ENCODE measurements at places on chromosomes 5 and 9. TPM values are rescaled to one million over a fixed set of nuclear protein-coding genes. Genes with fewer than 3 reads are reported as not detected.

Gene PTGES2
- total RNA-seq: 122 TPM

Gene SPATA31C1
- total RNA-seq: not detected

GRCh38 chr5:15425766-15426165, 74.2 kb upstream of the FBXL7 start:
- no peak for DNase-seq

DNA sequence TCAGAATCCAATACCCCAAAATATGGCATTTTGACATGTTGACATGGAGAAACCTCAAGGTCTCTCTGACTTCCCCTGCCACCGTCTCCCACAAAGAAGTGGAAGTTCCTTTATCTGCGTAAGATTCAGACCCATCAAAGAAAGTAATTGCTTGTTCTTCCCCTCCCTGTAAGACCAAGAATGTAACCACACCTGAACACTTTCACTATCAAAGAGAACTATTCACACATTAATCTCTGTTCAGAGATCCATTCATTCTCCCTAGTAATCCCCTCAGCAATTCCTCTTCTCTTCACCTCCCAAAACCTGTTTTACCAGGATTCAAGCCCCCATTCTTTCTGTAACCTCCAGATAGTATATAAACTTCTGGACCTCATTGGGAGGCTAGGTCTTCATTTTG, 4.1 kb upstream of the SLC1A1 start:
- DNase-seq: no peak

- DNase-seq: peak; percentile 74
These were observed 559 bp downstream of the SPAG8 start for GRCh38 chr9:35811381-35812024.

Gene GRM6
- total RNA-seq: not detected

DNA sequence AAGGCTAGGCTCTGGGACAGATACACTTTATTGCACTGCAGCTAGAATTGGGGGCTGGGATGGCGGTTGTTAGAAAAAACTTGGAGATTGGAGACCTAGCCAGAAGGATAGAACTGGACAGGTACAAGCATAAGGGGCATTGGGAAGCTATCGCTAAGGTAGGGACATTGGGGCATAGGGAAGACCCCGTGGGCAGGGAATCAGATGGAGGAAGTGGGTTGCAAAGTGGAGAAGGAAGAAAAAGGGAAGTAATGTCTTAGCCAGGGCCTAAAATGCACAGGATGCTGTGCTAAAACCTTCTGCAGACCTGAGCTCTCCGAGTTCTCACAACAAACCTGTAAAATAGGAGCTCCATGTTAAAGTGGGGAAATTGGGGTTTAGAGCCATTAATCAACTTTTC, 178.2 kb downstream of the ZDHHC21 start:
- DNase-seq: no peak

DNA sequence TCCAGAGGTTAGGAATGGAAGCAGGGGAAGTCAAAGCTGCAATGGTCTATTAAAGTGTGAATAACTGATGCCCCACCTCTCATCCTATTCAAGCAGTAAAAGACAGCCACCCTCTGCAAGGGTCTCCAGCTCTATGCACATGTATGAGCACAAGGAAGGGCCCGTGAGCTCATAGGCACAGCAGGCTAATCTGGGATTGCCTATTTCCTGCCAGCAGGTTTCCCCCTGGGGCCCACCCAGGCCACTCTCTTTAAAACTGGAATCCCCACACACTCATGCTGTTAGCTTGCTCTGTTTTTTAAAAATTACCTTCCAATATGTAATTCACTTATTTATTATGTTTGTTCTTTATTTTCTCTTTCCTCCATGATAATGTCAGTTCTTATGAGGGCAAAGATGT, 48.7 kb upstream of the ZNF366 start:
- DNase-seq: no peak

Measured in right cardiac atrium (tissue), 5 donors.